ENCODE measurements at places on chromosomes 5 and 9. TPM values are rescaled to one million over a fixed set of nuclear protein-coding genes. Genes with fewer than 3 reads are reported as not detected.

Gene ADGRD2
- total RNA-seq = not detected

Gene CDHR2
- 93.4 TPM for total RNA-seq

Gene TESK1
- 47.8 TPM for total RNA-seq

Gene SPAG8
- 0.15 TPM for total RNA-seq

Gene SCGB3A2
- not detected for total RNA-seq

Gene ORM2
- not detected for total RNA-seq

Gene THOC3
- 22.3 TPM for total RNA-seq

Gene CDH9
- total RNA-seq = not detected

Gene IFNA2
- not detected for total RNA-seq

Gene TLX3
- total RNA-seq = not detected

Gene NME5
- 1.0 TPM for total RNA-seq

- DNase-seq = no peak
Observed at GRCh38 chr9:5773324-5773999, 59.5 kb downstream of the ERMP1 start.

- DNase-seq = no peak
Observed at GRCh38 chr5:118522626-118523025, 465.7 kb downstream of the DTWD2 start.

- DNase-seq = no peak
Observed at GRCh38 chr9:4923580-4924544, 61.2 kb upstream of the JAK2 start.

- peak; percentile 10 for DNase-seq
Observed at GRCh38 chr5:135085936-135086725, 52.1 kb upstream of the PITX1 start.

DNA sequence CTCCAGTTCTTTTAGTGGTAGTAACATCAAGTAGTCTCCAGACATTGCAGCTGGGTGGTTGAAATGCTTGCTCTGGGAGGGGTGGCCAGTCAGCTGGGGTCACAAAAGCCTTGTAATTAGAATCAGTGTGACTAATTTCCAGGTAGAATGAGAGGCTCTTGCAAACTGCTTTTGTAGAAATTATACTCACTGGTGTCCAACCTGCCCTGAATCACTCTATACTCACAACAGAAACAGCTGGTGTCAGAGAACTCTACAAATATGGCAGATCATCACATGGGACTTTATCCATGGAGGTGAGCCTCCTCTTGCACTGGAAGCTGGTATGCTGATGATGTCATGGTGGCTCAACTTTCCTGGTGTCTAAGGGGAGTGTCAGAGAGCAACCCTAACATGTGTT is 71.3 kb downstream of the SH3TC2 start:
- DNase-seq = no peak

GRCh38 chr9:91677822-91678436 is 254.3 kb upstream of the NFIL3 start:
- no peak for DNase-seq

- no peak for DNase-seq
Observed at GRCh38 chr5:175854231-175855040, 16.9 kb upstream of the CPLX2 start.

GRCh38 chr5:127070243-127070642 is 3.1 kb downstream of the C5orf63 start:
- DNase-seq = no peak

DNA sequence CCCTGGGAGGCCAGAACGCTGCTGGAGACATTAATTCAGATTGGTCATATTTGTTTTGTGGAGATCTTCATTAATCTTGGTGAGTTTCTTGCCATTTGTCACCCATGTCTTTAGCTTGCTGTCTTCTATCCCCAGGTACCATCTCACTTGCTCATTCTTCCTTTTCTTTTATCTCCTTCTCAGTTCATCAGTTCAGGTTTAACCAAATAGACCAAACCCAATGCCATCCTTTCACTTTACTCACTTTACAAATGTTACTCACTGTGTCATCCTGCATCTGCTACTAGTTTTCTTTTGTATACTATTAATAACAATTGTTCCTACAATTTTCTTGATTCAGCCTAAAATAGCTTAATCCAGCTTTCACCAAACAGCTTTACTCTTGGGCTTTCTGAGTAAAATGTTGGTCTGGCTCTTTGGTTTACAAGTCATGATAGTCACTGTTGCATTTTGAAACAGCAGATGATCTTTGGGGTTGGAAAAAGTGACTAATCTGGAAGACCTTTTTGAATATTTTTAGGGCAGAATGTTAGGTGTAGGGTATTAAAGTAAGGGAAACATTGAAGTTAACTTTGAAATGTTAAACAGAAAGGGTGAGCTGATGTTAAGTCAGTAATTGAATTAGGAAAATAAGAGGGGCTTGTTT is 246.9 kb downstream of the ZSWIM6 start:
- DNase-seq = no peak

DNA sequence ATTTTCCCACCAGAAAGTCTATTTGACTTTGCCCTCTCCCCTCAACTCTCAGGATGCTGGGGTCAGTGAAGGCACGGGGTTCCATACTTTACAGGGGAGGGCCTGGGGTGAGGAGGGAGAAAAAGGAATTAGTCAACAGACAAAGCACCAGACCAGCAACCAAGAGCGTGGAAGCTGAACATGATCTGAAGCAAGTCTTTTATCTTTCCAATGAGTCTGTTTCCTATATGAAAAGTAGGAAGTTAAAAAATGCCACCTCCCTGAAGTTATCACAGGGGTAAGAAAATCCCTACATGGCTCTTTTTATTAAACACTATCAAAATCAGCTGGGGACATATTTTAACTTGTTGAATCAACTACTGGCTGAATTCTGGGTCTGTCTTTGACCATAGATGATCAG is 337.0 kb downstream of the TRPM3 start:
- DNase-seq = no peak

GRCh38 chr5:118009741-118010297 is 978.5 kb downstream of the DTWD2 start:
- DNase-seq = no peak

GRCh38 chr9:37859043-37859442 is 44.9 kb downstream of the SLC25A51 start:
- no peak for DNase-seq

- DNase-seq = peak; percentile 63
Observed at GRCh38 chr5:76402251-76402885, 717 bp upstream of the IQGAP2 start.

- DNase-seq = no peak
Observed at GRCh38 chr5:173767574-173768266, 120.4 kb upstream of the CPEB4 start.

GRCh38 chr5:30866142-30866541 is 327.3 kb upstream of the CDH6 start:
- no peak for DNase-seq

- no peak for DNase-seq
Observed at GRCh38 chr5:38162625-38163024, 95.7 kb upstream of the EGFLAM start.

Data from left colon (tissue), 2 donors.